ENCODE measurements at places on chromosomes 4 and X.

GRCh38 chr4:89765528-89765927 lies 71.4 kb downstream of the SNCA start:
- DNase-seq: no peak

DNA sequence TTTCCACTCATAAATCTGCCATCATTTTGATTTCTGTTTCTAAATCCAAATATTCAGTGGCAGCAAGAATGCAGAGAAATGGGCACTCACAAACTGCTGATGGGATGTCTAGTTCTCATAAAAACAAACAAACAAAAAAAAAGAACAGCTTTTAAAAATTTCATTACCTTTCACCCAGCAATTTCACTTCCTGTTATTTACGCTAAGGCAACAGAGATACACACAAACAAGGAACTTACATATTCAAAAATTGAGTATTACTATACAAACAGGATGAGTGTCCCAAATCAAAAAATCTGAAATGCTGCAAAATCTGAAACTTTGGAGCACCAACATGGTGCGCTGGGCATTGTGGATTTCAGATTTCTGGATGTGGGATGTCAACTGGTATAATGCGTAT lies 36.4 kb downstream of the FAT1 start:
- DNase-seq: no peak

- no peak for DNase-seq
These were observed 23.1 kb upstream of the PROM1 start for GRCh38 chr4:16106956-16107355.

DNA sequence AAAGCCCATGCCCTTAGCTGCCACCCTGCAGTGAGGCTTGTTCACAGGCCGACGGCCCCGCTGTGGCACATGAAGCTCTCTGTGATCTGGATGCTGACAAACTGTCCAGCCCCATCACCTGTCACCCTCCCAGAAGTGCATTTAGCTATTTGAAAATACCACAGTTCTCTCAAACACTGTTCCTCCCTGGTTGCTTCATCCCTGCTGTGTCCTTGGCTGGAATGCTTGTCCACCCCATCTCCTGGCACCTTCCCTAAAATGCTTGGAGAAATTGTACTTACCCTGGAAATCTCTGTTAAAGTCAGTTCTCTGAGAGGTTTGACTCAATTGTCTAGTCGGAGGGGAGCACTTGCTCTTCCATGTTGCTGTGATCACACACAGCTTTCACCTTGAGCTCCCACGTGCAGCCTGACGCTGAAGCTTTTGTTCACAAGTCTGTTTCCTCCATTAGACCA lies 10.1 kb downstream of the SYNPO2 start:
- DNase-seq: no peak

GRCh38 chr4:118823471-118823870 lies 12.5 kb downstream of the SEC24D start:
- no peak for DNase-seq

DNA sequence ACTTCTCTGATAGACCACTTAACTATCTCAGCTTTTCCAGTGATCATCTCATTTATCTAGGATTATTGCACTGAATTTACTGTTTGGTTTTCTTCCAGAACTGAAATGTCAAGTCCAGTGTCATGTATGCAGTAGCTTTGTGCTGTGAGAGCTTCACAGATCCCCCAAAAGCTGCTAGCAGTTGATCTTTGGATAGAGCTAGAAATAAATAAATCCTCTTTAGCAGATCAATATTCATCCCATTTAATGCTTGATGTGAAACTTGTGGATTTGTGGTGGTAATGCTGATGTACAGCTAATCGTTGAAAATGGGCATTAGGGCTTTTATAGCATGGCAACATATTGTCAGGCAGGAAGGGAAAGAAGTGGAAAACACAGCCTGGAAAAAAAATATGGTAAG lies 509.6 kb upstream of the FAM241A start:
- no peak for DNase-seq

- DNase-seq: no peak
These were observed 203.4 kb downstream of the ANAPC10 start for GRCh38 chr4:144894573-144894972.

- no peak for DNase-seq
These were observed 204.3 kb downstream of the TRAM1L1 start for GRCh38 chr4:116881077-116881476.

DNA sequence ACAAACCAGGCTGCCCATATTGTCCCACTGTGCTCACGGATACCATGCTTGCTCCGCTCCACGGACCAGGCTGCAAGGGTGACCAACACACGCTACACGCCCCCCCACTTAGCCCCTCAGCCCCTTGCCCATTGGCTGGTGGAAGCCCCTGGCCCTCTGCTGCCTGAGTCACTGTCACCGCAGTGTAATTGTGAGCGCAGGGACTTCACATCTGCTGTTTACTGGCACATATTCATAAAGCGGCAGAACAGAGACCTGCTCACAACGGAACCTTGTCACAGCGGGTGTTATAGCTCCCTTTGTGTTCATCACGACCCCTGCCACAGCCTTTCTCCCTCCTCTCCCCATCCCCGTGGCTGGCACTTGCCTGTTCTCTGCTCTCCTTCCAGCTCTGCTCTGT lies 83.7 kb downstream of the PSAPL1 start:
- no peak for DNase-seq

GRCh38 chrX:38943120-38943519 lies 141.9 kb downstream of the MID1IP1 start:
- DNase-seq: no peak

- DNase-seq: no peak
These were observed 155.8 kb downstream of the PPP3CA start for GRCh38 chr4:101191302-101192098.

GRCh38 chr4:71713611-71714203 lies 70.2 kb downstream of the GC start:
- no peak for DNase-seq

GRCh38 chr4:170627418-170627817 lies 537.7 kb upstream of the AADAT start:
- no peak for DNase-seq

- DNase-seq: no peak
These were observed 90.4 kb downstream of the PHEX start for GRCh38 chrX:22122510-22122909.

DNA sequence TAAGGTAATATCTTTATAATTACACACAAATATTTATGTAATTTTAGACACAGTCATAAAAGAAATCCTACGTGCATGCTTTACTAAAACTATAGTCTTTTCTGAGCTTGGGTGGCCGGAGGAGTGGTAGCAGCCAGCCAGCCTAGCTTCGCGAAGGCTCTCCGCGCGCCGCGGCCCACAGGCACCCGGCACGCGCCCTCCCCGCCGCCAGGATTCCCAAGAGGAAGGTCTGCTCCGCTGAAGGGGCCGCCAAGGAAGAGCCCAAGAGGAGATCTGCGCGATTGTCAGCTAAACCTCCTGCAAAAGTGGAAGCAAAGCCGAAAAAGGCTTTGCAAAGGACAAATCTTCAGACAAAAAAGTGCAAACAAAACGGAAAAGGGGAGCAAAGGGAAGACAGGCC lies 8.7 kb upstream of the PJA1 start:
- DNase-seq: no peak

- DNase-seq: no peak
These were observed 37.3 kb downstream of the CASP6 start for GRCh38 chr4:109665783-109666485.

DNA sequence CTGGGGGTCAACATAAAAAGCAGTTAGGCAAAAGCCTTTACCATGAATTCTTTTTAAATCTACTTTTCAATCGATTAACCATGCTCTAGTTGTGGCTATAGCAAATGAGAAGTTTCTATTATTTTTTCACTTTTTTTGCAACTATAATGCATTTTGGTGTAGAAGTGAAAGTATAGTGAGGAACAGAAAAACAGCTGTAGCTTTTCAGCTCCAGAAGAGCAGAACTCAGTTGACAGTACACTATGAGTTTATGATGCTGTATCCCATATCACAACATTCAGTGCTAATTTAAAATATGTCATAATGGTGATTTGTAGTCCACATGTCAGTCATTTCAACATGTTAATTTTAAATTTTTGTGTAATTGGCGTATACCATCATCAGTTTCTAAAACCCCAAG lies 8.7 kb upstream of the MUC7 start:
- DNase-seq: no peak

DNA sequence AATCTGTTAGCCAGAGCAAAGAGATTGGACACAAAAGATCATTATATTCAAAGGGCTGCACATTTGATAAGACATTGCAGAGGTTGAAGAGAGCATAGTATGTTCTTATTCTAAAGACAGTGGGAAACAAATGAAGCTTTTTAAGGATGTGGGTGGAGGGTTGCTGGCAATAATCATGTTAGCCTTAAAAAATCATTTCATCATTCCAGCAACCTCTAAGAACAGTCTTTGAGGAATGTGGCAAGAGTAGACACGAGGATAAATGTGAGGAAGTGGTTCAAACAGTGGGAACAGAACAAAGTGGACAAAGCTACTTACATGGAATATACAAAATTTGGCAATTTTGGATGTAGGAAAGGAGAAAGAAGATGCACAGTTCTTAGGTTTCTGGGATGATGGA lies 167.3 kb upstream of the SPRY1 start:
- DNase-seq: no peak

- DNase-seq: no peak
These were observed 17.1 kb downstream of the GAB1 start for GRCh38 chr4:143353797-143354196.

- no peak for DNase-seq
These were observed 51.0 kb upstream of the TFDP3 start for GRCh38 chrX:133269168-133269567.

- no peak for DNase-seq
These were observed 60.0 kb downstream of the MAP7D2 start for GRCh38 chrX:20056704-20057103.

Measured in stimulated activated CD4-positive, alpha-beta T cell treated with anti-CD3 and anti-CD28 coated beads, Interleukin-1b, Interleukin-23, amount 100 ng/mL, for 24 hours (primary cell).